ENCODE measurements at places on chromosomes 5 and 9.
A peak's percentile ranks its signal among the peaks of the same experiment; 100 is the strongest.

DNA sequence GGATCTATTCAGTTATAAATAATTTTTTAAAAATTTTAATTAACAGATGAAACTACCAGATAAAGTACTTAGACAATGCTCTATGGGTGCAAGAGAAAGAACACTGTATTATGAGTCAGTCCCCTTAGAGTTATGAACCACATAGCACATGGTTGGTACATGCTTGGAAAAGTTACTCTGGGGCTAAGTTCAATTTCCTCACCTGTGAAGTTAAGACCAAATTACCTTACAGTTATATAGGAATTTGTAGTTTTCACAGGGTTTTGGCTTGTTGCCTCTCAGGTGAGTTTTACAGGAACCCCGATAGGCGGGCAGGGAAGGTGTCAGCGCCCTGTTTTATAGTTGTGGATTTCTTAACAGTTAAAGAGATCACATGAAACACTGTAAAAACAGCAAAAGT lies 1.2 kb downstream of the PANK3 start:
- DNase-seq = no peak

DNA sequence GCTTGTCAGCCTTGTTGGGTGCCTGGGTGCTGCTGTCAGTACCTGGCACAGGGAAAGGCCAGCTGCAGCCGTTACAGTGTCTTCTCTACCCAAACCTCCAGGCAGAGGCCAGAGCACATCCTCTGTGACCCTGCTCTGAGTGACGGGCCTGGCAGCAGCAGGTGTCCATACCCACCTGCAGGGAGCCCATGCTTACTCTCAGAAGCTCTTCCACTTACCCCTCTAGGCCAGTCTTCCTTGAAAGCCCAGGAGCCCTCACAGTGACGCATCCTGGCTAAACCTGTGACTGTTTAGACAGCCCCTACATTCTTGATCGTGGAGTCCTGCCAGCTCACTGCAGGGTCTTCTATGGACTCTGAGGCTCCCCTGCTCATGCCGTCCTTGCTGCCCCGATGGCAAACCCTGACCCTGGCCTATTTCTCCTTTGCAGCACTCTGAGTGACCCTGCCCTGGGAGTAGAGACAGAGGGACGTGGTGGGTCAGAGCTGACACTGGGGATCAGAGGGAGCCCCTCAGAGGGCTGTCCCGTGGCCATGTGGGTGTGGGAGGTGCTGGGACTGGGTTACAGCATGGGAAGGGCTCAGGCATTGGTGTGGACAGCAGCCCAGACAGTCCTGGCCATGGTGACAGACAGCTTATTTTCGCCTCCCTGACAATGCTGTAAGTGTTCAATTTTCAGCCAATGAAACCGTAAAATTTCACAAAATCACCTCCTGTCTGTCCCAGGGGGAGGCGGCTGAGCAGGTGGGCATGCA lies 67.6 kb upstream of the RNF130 start:
- no peak for DNase-seq

DNA sequence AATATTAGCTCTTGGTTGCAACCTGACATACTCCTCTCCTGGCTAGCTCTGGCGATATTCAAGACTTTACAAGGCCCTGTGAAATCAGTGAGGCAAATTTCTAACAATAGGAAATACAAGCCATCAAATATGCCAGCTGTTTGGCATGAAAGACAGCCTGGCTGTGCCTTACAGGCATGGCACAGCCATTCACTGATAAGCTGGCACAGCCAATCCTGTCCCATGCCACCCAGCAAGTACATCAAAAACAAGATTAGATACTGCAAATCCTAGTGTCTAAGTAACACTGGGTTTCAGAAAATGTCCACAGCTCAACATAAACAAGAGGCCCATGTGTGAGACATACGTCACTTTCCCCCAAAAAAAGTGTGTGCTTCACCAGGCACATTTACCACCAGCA lies 1045.8 kb upstream of the DMAC1 start:
- no peak for DNase-seq

- DNase-seq = peak; percentile 29
These were observed 211.8 kb upstream of the C9orf72 start for GRCh38 chr9:27784847-27785713.

- no peak for DNase-seq
These were observed 7.6 kb upstream of the AHRR start for GRCh38 chr5:313806-314376.

GRCh38 chr5:14107536-14107935 lies 35.6 kb upstream of the TRIO start:
- DNase-seq = no peak

DNA sequence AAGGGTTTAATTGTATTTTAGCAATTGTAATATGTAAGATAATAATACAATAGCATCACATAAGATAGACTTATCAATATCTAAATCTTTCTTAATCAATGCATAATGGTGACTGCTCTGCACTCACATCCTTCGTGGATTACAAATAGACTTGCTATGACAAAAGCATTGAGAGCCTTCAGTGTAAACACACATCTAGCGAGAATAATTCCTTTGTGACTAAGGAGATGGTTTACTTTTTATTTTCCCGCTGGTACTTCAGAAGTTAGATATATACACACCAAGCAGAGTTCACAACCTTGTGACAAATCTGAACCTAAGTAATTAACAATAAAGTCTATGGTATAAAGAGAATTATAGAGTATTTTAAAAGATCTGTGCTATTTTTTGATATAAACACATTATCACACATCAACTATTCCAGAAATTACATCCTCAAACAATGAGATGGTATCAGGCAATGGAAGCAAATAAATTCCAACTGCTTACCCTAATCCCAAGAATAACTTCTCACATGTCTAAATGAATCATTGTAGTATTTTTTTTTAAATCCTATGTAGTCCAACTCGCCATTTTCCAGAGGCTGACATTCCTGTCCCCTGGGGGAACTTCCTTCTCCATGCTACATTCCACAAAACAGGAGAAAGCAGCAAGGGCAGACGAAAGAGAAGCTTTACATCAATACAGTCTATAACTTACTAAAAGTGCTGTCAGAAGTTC lies 51.2 kb downstream of the MAPKAP1 start:
- DNase-seq = no peak

DNA sequence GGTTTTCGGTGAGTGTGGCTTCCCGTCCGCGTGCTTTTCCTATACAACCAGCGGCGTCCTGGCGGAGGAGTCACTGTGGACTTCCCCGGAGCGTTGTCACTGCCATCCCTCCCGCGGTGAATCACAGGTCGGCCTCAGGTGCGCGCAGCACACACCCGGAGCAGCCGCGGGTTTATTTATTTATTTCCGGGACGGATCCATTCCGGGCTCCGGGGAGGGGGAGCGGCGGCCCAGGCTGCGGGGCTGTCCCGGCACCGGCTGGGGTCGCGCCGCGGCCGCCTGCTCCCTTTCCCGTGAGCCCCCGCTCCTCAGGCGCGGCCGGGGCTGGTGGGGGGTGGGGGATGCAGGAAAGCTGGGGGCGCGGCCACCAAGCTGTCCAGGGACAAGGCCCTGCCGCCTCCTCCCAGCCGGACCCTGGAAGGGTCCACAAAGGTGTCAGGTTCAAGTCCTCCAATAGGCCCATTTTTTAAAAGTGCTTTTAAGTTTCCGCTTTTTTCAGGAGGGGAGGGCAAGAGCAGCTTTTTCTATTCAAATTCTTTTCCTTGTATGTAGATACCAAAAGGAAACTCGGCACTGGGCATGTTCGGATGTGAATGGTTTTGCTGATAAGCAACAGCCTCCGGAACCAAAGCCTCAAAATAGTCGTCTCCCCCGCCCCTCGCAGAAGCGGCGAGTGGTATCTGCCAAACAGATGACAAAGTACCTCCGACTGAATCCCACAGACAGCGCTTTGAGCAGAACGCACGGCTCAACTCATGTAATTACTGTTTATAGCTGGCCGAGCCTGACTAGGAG lies 192.5 kb downstream of the CD180 start:
- peak; percentile 95 for DNase-seq

- DNase-seq = peak; percentile 97
These were observed 61.4 kb downstream of the UGCG start for GRCh38 chr9:111957856-111958631.

- no peak for DNase-seq
These were observed 128.3 kb downstream of the SLC28A3 start for GRCh38 chr9:84212246-84212645.

GRCh38 chr5:108381350-108381953 lies 446 bp downstream of the FBXL17 start:
- DNase-seq = peak; percentile 62

GRCh38 chr9:36866840-36867239 lies 167.2 kb downstream of the PAX5 start:
- DNase-seq = no peak

DNA sequence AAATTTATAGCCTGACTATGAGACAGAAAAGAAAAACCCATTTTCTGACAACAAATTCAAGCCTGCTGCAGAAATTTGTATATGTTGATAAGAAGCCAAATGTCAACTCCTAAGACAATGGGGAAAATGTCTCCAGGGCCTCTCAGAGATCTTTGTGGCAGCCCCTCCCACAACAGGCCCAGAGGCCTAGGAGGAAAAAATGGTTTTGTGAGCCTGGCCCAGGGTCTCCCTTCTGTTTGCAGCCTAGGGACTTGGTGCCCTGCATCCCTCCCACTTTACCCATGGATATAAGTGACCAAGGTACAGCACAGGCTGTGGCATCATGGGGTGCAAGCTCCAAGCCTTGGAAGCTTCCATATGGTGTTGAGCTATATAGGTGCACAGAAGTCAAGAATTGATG lies 740.2 kb downstream of the SEMA5A start:
- no peak for DNase-seq

GRCh38 chr9:125421166-125421565 lies 159.5 kb downstream of the GAPVD1 start:
- DNase-seq = no peak

GRCh38 chr5:149268928-149269557 lies 2.6 kb upstream of the AFAP1L1 start:
- no peak for DNase-seq

- peak; percentile 51 for DNase-seq
These were observed 86.1 kb downstream of the ADAMTS2 start for GRCh38 chr5:179258922-179259730.

DNA sequence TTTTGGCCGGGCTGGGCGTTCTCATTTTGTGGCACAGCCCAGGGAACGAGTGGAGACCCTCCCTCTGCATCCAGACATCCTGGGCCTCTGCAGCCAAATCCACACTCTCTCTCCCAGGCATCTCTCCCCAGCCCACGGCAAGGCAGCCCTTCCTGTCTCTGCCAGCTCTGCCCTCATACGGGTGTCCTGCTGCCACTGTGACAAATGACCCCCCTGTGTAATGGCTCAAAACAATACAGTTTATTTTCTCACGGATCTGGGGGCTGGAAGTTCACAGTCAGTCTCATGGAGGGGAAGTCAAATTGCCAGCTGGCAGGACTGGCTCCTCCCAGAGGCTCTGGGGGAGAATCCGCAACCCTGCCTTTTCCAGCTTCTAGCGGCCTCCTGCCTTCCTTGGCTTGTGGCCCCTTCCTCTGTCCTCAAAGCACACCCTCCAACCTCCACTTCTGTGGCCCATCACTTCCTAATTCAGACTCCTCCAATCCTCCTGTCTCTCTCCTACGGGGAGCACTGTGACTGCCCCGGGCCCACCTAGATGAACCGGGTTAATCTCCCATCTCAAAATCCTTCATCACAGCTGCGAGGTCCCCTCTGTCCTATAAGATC lies 70.2 kb upstream of the COL5A1 start:
- DNase-seq = no peak

DNA sequence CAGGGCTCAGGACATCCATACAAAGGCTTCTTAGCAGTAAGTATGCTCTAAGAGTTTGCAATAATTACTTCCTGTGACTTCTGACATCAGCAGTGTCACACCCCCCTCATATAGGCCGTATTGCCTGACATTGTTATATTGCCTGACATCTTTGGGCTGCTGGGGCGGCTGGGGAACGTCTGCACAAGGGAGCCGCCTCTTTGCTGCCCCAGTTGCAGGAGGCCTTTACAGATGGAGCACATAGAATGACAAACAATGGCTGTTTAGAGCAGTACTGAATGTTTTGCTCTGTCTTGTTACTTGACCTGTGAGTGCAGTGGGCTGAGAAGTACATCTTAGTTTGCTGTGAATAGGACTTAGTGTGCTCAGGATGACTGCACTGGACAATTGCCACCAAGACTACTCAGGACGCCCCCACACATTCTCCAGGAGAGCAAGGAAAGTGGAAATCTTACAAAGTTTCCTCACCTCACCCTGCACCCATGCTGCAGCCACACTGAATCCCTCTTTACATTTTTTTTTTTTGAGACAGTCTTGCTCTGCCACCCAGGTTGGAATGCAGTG lies 65.4 kb upstream of the SPOCK1 start:
- no peak for DNase-seq

DNA sequence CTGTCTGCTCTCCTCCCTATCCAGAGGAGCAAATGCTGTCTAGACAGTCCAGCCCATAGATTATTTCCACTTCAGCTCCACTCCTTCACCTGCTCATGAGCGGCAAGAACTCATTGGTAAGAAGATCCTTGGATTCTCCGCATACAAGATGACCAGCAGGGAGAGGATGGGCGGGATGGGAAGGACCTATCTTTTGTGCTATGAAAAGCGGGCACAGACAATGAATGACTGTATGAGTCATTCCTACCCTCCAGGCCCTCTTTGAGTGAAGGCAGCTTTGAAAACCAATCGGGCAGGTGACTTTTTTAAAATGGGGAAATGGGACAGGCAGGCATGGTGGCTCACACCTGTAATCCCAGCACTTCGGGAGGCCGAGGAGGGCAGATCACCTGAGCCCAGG lies 49.4 kb downstream of the SMIM23 start:
- no peak for DNase-seq

DNA sequence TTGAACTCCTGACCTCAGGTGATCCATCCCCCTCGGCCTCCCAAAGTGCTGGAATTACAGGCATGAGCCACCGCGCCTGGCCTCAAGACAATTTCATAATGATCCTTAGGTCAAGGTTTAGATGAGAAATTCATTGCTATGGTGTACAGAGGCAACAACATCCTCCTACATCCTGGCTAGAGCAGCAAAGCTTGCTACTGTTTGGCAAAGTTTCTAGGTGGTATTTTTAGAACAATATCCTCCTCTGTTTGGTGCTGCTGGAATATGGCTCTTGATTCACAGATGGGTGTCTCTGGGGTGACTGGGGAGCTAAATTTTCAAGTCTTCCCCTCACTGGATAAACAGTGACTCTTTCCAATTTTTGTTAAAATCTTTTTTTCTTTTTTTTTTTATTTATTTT lies 30.6 kb downstream of the CRHBP start:
- DNase-seq = no peak

- DNase-seq = peak; percentile 34
These were observed 887 bp downstream of the PTPDC1 start for GRCh38 chr9:94085062-94085639.

DNA sequence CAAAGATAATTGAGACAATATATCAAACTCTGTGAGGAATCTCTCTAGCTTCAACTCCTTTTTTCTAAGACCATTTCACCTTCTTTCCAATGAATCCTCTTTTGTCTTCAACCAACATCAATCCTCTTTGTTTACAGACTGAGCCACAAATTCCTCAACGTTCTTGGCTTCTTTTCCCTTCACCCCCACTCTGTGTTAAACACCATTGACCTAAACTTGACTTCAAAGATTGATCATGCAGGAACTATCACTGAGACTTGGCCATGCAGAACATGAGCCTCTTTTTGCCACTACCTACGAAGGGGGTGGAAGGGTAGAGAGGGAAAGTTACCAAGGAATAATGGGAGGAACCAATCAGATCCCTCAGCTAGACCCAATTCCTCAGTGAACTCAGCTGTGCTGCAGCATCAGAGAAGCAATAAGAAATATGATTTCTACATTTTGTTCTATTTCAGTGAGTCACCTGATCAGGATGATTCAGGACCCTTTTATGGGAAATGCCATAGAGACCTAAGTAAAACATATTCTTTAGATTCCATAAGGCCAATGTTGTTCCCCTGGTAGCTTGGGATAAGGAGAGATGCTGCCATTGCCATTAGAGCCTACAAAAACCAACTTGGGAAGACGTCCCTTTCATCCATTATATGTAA lies 187.7 kb upstream of the RGMB start:
- no peak for DNase-seq

Measured in brain microvascular endothelial cell (primary cell).